Activated CD8-positive, alpha-beta memory T cell treated with anti-CD3 and anti-CD28 coated beads, Interleukin-2, amount 50 U/mL, for 4 hours (primary cell): ENCODE measurements at places on chromosomes 5 and 9.

- no peak for DNase-seq
Observed at GRCh38 chr5:77908787-77909186, 132.6 kb upstream of the TBCA start.

- no peak for DNase-seq
Observed at GRCh38 chr5:169767938-169768337, 130.9 kb downstream of the DOCK2 start.

DNA sequence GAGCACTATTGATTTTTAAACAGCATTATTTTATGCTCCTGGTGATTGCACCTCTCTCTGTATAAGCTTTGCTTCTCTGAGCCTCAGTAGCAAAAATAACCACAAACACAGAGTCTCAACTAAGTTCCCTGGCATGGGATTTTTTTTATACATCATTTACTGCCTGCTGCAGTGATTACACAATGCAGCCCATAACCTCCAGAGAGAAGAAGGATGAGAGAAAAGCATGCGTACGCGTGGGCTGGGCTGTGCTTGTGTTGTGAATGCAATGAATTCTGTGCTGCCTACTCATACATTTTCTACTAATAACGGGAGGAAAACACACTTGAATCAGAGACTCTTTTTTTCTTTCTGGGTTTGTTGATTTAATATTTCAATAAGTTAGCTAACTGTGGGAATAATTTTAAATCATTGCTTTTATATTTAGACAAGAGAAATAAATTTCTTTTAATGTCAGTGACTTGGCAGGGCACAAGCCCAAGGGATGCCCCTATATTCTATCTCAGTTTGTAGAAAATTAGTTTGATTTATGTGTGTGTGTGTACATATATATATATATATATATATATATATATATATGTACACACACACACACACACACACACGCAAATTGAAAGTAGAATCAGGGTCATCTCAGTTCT, 351.5 kb downstream of the MED10 start:
- no peak for DNase-seq

GRCh38 chr9:34659592-34660253, 2.7 kb downstream of the CCL27 start:
- no peak for DNase-seq

- DNase-seq, result no peak
Observed at GRCh38 chr5:74235552-74235951, 405.0 kb downstream of the ENC1 start.

- DNase-seq, result no peak
Observed at GRCh38 chr9:121073038-121073437, 1.7 kb upstream of the CNTRL start.

- DNase-seq, result no peak
Observed at GRCh38 chr5:54874337-54875021, 110.9 kb downstream of the ESM1 start.

DNA sequence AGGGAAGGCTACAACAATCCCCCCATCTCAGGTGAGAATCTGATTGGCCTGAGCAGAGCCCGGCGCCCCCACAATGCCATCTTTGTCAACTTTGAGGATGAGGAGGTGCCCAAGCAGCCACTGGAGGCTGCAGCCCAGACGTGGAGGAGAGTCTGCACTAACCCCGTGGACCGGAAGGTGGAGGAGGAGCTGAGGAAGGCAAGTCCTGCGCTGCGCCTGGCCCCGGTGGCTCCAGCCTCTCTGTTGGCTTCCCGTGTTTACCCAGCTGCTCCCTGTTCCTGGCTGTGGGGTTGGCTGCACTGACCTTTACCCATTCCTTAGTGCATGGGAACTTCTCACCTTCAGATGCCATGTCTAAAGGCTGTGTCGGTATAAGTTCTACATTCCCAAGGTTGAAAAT, 11.0 kb upstream of the CEL start:
- DNase-seq, result no peak

- DNase-seq, result no peak
Observed at GRCh38 chr5:79716839-79717238, 27.2 kb downstream of the CMYA5 start.
